Left hindlimb (tissue), 1 donor: ENCODE measurements at places on chromosomes 6 and 20.
A peak's percentile ranks its signal among the peaks of the same experiment; 100 is the strongest.

DNA sequence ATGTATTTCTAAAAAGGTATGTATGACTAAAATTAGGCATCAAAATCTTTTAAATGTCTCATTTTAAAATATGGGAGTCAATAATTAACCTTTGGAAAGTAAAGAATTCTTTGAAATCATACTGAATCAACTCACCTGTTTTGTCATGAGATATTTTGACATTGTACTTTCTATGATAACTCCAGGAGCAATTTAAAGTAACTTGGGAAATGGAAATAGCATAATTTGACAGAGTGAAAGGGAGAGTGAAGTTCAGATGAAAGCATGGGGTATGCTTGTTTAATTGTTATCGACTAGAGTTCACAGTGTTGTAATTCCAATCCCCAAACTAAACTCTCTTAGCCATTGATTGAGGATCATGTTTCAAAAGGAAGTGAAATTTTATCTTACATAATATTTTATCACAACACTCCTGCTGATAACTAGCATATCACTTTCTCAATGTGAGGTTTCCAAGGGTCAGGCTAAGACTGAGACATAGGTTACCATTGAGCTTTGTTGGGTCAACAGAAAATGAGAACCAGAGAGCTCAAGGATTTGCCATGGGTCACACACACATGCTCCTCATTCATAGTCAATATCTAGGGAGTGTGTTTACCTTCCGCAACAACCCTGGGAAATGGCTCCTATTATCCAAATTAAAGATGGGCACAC, 2.3 kb downstream of the GSTA1 start:
- no peak for DNase-seq

DNA sequence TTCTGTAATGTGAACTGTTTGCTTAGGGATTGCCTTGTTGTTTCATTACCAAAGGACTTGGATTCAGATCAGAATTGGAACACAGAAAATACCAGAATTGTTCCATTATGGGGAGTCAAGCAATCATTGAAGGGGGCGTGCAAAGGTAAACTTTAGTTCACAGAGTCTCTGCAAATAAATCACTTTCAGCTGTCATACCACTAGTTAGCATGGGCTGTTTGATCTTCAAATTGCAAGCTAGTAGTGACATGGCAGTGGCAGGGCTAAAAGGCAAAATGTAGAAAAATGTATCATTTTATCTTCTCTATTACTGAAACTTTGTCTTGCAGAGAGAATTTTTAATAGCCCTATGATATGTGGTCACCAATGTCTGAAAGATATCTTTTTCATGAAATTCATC, 483.2 kb upstream of the NRSN1 start:
- no peak for DNase-seq

DNA sequence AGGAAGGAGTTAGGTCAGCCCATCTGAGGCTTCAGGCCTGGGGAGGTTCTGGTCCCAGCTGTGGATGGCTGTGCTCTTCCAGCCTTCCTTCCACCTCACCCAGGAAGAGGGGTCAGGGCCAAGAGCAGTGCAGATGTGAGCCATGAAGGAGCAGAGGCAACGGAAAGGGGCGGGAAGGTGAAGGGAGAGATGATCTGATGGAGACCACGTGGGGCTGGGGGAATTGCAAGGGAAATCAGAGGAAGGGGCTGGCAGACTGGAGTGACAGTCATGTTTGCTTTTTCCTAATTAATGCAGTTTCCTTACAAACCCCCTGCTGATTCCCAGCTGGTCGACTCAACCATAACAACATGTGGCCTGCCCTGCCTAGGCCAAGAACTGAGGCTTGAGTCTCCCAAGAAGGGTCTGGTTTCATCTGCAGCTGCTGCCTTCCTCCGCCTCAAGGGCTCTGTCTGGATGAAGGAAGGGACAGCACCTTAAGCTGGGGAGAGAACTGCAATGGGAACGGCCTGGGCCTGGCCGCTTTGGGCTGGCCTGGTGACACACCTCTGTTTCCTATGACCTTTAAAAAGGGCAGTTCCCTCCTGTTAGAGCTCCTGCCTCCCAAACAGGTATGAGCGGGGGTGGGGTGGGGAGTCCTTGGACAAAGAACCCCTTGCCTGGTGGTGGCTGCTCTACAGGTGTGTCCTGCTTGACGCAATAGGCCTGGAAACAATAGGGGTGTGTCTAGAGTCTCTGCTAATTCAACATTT, 7.8 kb upstream of the MRPS18A start:
- DNase-seq, result peak; percentile 67

DNA sequence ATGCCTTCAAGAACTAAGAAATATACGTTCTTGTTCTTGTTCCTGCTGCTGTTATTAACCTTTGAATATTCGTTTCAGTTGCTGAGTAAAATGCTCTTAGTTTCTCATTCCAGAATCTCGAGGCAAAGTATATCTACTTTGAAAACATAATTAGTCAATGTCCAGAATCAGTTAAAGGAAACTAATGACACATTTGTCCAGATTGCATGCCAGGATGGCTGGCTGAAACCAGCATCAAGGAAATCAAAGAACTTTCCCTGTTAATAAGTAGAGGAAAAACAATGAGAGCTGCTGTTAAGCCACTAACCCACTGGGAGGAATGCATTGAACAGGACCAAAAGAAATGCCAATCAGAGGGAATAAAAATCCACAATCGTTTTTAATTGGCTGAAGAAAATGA, 196.9 kb downstream of the ALDH8A1 start:
- DNase-seq, result no peak

- no peak for DNase-seq
Measured at GRCh38 chr20:33893314-33893713, 82.2 kb downstream of the CHMP4B start.

- no peak for DNase-seq
Measured at GRCh38 chr6:42690151-42690702, 32.2 kb downstream of the PRPH2 start.

DNA sequence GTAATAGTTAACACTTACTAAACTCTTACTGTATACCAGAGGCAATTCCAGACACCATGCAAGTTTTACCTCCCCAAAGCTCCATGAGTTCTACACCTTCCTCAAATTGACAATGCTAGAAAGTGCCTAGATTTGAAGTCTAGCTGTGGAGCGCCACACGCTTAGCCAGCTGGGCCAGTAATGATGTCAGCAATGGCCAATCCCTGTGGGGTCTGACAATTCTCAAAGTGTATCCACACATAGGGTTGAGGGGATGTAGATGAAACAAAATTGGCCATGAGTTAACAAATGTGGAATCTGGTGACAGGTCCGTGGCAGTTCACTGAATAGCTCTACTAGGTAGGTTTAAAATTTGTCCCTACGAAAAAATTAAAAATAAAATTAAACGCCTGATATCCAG, 1.3 kb downstream of the ZNF343 start:
- no peak for DNase-seq

GRCh38 chr6:113642714-113643406, 214.3 kb upstream of the MARCKS start:
- no peak for DNase-seq

- DNase-seq, result no peak
Measured at GRCh38 chr6:168362276-168362990, 42.9 kb upstream of the DACT2 start.
